ENCODE measurements at places on chromosomes 11 and 22. TPM values are rescaled to one million over a fixed set of nuclear protein-coding genes. Genes with fewer than 3 reads are reported as not detected.

Gene OR4D5
- total RNA-seq: not detected

Gene ANKK1
- total RNA-seq: 0.15 TPM

- DNase-seq: no peak
Measured at GRCh38 chr22:22130953-22131608, 113.5 kb upstream of the VPREB1 start.

DNA sequence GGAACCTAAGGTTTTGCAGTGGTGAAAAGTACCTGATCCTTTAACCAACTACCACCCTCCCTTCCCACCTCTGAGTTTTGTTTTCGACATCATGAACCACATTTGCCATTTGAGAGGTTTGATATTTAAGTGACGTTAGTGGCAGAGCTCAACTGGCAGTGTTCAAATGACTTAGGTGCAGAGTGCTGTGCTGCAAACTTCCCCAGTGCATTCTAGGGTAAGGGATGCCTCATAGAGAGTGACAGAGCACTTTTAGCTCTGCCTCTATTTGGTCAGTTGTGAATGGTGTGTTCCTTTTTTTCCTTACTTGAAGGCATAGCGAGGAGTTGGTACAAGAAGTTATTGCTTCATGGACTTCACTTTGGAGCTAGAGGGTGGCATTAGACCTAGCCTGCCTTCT is 9.4 kb downstream of the BMAL1 start:
- peak; percentile 30 for DNase-seq

DNA sequence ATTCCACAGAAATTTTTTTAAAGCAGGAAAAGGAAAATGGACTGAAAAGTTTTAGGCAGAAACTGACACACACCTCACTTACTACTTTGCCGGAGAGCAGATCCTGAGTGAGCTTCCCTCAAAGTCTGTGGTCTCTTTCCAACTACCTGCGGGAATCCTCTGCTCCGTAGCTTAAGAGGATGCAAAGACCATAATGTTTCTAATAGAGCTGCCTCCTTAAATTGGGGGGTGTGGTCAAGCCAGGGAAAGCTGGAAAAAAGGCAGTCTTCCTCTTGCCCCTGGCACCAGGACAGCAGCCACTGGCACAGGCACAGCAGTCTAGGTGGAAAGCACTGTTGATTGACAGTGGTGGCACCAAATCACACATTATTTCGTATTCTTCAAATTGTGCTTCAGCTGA is at the start of gene ETS1:
Gene ETS1 (minus strand): TSS at position 144 of the 400 bp plus-strand sequence. CDS start 14,428 bp downstream, outside the sequence.
- no peak for DNase-seq

Measured in activated CD4-positive, alpha-beta T cell treated with anti-CD3 and anti-CD28 coated beads, Interleukin-2, amount 10 ng/mL, durations not matched to agents 7 days and 5 days (primary cell).